Activated CD4-positive, alpha-beta T cell treated with anti-CD3 and anti-CD28 coated beads, Interleukin-2, Interleukin-6, amounts not matched to agents 100 ng/mL and 50 ng/mL, durations not matched to agents 16 hours and 8 hours (primary cell): ENCODE measurements at places on chromosomes 6 and 20.

GRCh38 chr6:108635505-108636226, 74.9 kb downstream of the FOXO3 start:
- DNase-seq: peak; percentile 46

DNA sequence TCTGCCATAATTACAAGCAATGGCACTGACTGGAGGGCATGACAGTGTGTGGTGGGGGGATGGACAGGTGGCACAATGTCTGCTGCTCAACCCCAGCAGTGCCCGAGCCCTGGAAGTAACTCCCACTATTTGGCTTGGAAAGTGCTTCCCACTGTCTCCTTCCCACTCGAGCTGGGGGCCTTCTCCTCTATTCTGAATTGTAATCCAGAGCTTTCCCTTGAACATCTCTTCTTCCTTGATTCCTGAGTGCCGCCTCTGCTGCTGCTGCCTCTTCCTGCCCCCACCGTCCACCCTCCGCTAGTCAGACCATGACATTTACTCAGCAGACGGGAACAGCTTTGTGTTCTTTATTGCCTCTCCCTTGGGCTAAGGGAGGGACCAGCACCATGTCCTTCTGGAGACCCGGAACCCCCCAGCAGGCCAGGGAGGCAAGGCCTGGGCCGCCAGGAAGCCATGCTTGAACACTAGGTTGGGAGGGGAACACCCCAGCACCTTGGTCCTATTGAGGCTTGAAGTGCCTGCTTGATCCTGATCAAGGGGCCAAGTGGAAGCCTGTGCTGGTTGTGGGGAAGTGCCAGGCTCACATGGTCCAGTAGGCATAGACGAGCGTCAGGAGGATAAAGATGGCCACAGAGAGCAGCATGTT, 17.0 kb downstream of the CCDC167 start:
- no peak for DNase-seq

- DNase-seq: no peak
Measured at GRCh38 chr6:137958811-137959565, 91.9 kb downstream of the TNFAIP3 start.

DNA sequence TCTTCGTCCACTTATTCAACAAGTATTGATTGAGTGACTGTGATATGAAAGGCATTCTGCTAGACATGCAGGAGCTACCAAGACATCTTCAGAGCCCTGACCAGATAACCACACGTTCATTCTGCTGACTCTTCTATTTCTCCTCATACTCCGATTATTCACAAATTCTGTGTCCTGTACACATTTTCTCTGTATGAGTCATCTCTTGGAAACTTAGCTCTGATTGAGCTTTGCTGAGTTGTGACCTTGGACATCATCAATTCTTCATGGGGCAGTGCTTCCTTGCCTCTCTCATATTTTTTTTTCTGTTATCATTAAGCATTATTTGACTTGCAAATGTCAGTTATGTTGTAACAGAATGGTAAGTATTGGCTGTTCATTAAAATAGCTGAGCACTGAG, 351.6 kb upstream of the CNR1 start:
- DNase-seq: no peak

DNA sequence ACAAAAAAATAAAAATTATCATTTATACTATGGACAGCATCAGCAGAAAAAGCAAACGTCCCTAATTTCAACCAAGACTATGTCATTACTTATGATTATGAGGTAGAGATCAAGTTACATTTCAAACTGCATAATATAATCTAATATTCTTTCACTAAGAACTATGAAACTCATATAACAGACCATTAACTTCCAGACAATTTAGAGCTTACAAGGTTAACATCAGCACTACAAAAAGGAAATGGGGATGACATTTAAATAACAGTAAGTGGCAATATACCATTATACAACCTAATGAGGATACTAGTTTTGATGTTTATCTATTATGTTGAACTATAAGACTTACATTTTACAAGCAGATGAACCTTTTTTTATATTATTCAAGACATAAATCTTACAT, 261.0 kb upstream of the THEMIS start:
- DNase-seq: no peak
